Osteoblast (primary cell): ENCODE measurements at places on chromosomes 7 and 10.

GRCh38 chr7:44306606-44307005, 18.8 kb downstream of the CAMK2B start:
- no peaks in the 10 kb centered on the region for H3K36me3 ChIP-seq
- DNase-seq: peak; percentile 51
- H3K27me3 ChIP-seq: peaks cover 12% of the 10 kb centered on the region
- no peak overlapping the region for H3K27ac ChIP-seq

- DNase-seq: peak; percentile 26
- no peak overlapping the region for H3K27ac ChIP-seq
- H3K36me3 ChIP-seq: no peaks in the 10 kb centered on the region
- no peak overlapping the region for H3K4me3 ChIP-seq
- no peaks in the 10 kb centered on the region for H3K27me3 ChIP-seq
These were observed 94.1 kb downstream of the SGMS1 start for GRCh38 chr10:50529660-50530059.

DNA sequence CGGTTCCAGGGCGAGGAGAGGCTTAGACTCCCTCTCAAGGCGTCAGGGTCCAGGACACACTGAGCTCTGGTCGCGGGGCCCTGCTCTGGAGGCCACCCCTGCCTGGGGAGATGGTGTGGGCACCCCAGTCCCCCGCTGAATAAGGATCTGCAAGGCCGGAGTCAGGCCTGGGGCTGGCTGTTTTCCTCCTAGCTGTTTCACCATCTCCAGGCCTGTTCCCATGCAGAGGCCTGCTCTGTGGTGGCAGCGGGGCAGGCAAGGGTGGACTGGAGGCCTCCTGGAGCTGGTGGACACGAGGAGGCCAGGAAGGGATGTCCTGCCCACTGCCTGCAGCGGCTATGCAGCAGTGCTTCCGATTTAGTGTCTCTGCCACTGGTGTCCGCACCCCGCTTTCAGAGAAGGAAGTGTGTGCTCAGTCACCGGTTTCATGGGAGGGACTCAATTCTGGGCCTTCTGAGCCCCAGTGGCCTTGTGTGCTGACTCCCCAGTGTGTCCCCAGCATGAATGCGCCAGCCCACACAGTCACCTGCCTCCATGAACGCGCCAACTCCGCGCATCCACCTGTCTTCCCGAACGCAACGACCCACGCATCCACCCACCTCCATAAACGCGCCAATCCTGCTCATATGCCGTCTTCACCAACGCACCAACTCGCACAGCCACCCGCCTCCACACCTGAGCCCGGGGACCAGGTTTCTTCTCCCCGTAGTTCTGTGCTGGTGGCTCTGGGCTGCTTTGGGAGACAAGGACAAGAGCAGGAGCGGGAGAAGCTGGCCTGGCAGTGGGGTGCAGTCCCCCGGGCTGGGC, 14.5 kb upstream of the GPR146 start:
- no peak overlapping the region for H3K27ac ChIP-seq
- peak; percentile 91 for DNase-seq
- H3K4me3 ChIP-seq: no peak overlapping the region
- peaks cover 20% of the 10 kb centered on the region for H3K36me3 ChIP-seq
- H3K27me3 ChIP-seq: no peaks in the 10 kb centered on the region

DNA sequence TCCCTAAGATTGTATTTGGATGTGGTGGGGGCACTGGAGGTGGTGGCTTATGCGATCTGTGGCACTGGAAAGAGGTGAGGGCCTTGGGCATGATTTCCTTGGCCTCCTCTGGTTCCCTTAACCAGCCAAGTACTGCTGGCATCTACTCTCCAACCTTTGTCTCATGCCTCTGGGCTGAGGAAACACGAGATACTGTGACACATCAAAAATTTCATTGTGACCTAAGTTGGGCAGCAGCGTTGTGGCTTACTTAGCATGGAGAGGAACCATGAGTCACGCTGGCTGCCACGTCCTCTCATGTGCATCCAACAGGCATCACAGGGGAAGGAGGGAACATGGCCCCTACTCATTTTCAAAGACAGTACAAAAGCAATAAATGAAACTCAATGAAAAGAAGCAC, 29.7 kb upstream of the GSDME start:
- H3K27me3 ChIP-seq: no peaks in the 10 kb centered on the region
- no peak overlapping the region for H3K4me3 ChIP-seq
- peak; percentile 84 for DNase-seq
- H3K36me3 ChIP-seq: no peaks in the 10 kb centered on the region
- peaks cover 16% of the 10 kb centered on the region for H3K4me1 ChIP-seq
- H3K27ac ChIP-seq: peak overlapping the region; percentile 98

- H3K27ac ChIP-seq: no peak overlapping the region
- no peaks in the 10 kb centered on the region for H3K36me3 ChIP-seq
- no peaks in the 10 kb centered on the region for H3K4me1 ChIP-seq
- no peaks in the 10 kb centered on the region for H3K27me3 ChIP-seq
- DNase-seq: peak; percentile 55
- no peak overlapping the region for H3K4me3 ChIP-seq
These were observed 184.0 kb upstream of the RNF32 start for GRCh38 chr7:156456503-156457115.

DNA sequence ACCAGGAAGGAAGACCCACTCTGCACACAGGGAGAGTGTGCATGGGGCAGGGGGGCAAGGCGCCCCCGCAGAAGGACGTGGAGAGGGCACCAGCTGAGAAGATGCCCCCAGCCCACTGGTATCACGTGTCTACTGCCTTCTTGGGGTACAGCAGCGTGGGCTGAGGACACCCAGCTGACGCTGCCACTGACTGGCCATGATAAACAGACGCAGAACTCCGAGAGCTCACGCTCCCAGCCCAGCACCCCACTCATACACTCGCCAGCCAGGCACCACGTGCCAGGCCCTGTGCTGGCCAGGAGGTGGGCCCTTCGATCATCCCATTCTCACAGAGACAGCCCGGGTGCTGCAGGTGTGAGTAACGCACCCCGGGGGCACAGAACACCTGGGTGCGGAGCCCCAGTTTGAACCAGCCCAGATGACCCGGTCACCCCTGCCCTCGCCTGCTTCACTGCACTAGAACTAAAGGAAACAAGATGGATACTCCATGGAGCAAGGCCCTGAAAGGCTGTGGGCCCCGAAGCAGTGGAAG, 199.8 kb downstream of the MAD1L1 start:
- H3K36me3 ChIP-seq: no peaks in the 10 kb centered on the region
- no peak overlapping the region for H3K4me3 ChIP-seq
- H3K27ac ChIP-seq: no peak overlapping the region
- no peaks in the 10 kb centered on the region for H3K27me3 ChIP-seq

DNA sequence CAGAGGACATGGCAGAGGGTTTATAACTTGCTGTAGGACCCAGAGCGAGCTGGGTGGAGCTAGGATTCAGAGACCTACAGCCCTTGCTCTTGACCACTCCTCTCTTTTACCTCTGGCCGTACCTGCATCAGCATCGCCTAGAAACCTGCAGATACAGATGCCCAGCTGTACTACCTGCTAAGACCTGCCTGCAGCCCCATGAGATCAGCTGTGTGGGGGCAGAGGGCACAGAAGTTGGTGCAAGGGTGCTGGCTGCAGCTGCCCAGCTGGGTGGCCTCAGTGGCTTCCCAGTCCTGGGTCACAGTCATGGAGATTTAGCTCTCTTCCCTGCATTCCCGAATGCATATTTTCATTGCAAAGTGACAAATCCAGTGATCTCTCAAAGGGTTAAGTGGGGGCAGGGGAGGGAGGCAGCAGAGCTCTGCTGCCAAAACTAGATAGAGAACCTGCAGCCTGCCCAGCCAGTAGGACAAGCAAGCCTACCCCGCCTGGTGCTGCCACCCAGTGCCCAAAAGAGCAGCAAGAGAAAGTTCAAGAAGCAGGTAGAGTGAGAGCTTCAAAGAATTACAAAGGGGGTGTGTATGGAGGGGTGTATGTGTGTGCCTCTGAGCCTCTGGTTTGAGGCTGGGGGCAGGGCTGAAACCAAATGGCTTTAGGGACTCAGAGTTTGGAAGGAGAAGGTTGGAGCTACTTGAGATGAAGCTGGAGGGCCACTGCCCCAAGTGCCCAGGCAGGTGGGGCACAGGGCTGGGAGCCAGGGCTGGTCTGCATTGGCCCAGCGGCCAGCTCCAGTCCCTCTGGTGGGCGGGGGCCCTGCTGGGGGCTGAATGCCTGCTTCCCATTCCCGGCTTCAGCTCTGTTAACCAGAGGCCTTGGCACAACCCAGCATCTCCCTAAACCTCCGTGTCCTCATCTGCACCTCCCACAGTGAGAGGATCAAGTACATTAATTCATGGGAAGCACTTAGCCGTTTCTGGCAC, 6.9 kb downstream of the FAM241B start:
- H3K27me3 ChIP-seq: peaks cover 5% of the 10 kb centered on the region
- no peak overlapping the region for H3K4me3 ChIP-seq
- no peaks in the 10 kb centered on the region for H3K36me3 ChIP-seq
- DNase-seq: peak; percentile 89
- no peak overlapping the region for H3K27ac ChIP-seq

GRCh38 chr10:65670087-65670486, 1255.7 kb upstream of the LRRTM3 start:
- peak; percentile 23 for DNase-seq
- no peaks in the 10 kb centered on the region for H3K4me1 ChIP-seq
- H3K27me3 ChIP-seq: no peaks in the 10 kb centered on the region
- H3K27ac ChIP-seq: no peak overlapping the region
- H3K36me3 ChIP-seq: no peaks in the 10 kb centered on the region
- H3K4me3 ChIP-seq: peak overlapping the region; percentile 23

- H3K36me3 ChIP-seq: no peaks in the 10 kb centered on the region
- H3K4me1 ChIP-seq: peaks cover 46% of the 10 kb centered on the region
- peak overlapping the region; percentile 96 for H3K27ac ChIP-seq
- no peak for DNase-seq
- peak overlapping the region; percentile 4 for H3K4me3 ChIP-seq
These were observed 19.1 kb upstream of the KLF6 start for GRCh38 chr10:3803927-3804741.

DNA sequence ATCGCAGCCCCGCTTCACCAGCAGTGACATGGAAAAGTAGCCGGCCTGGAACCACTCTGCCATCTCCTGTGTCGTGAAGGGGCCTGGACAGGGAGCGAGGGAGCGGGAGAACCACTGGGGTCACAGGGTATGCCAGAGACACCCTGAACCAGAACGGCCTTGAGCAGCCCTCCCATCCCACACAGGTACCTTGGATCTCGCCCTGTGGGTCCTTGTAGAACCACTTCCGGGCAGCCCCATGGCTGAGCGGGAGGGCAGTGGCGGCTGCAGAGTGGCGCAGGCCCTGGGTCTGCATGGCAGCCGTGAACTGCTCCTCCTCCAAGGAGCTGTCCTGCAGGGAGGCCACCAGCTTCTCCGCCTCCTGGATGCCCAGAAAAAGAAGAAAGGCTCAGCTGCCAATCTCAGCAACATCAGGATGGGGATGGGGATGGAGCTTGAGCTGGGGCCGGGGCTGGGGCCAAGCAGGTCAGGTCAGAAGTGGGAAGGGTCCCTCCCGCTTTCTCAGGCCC, 9.5 kb downstream of the GIGYF1 start:
- H3K27me3 ChIP-seq: no peaks in the 10 kb centered on the region
- peak; percentile 76 for DNase-seq
- H3K36me3 ChIP-seq: peaks cover 25% of the 10 kb centered on the region

GRCh38 chr10:108597657-108598319, 1325.5 kb downstream of the XPNPEP1 start:
- no peaks in the 10 kb centered on the region for H3K27me3 ChIP-seq
- no peak overlapping the region for H3K27ac ChIP-seq
- no peaks in the 10 kb centered on the region for H3K36me3 ChIP-seq
- no peak overlapping the region for H3K4me3 ChIP-seq

- H3K27me3 ChIP-seq: no peaks in the 10 kb centered on the region
- no peak overlapping the region for H3K4me3 ChIP-seq
- no peaks in the 10 kb centered on the region for H3K4me1 ChIP-seq
- no peak for DNase-seq
- H3K36me3 ChIP-seq: no peaks in the 10 kb centered on the region
- no peak overlapping the region for H3K27ac ChIP-seq
These were observed 48.4 kb upstream of the GSAP start for GRCh38 chr7:77464589-77464988.

- H3K27ac ChIP-seq: peak overlapping the region; percentile 66
- peaks cover 24% of the 10 kb centered on the region for H3K4me1 ChIP-seq
- H3K27me3 ChIP-seq: no peaks in the 10 kb centered on the region
- H3K36me3 ChIP-seq: no peaks in the 10 kb centered on the region
- H3K4me3 ChIP-seq: no peak overlapping the region
These were observed 100.0 kb upstream of the EGR2 start for GRCh38 chr10:62916141-62916603.
